Effector memory CD8-positive, alpha-beta T cell (primary cell): ENCODE measurements at places on chromosomes 6 and 20.
A peak's percentile ranks its signal among the peaks of the same experiment; 100 is the strongest.

DNA sequence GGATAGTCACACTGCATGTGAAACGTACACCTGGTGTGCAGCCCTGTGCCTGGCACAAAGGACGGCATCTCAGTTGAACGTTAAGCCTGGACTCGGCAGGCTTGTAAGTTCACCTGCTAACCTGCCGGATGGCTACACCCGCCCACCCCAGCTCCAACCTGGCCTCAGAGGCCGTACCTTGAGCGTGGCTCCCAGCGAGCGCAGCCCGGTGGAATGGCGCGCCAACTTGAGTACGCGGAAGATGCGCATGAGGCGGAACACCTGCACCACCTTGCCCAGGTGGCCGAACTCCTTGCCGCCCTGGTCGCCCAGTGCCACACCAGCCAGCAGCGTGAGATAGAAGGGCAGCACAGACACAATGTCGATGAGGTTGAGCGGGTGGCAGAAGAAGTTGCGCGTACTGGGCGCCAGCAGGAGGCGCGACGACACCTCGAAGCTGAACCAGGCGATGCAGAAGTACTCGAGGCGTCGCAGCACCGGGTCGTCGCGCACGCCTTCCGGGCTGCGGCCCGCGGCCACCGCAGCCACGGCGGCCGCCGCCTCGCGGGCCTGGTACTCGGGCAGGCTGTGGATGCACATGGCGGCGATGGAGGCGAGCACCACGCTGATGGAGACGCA, 3.3 kb downstream of the KCNS1 start:
- peaks cover 42% of the 10 kb centered on the region for H3K27me3 ChIP-seq
- DNase-seq: peak; percentile 21
- H3K36me3 ChIP-seq: peaks cover 3% of the 10 kb centered on the region
- peaks cover 12% of the 10 kb centered on the region for H3K4me1 ChIP-seq
- H3K27ac ChIP-seq: no peak overlapping the region

GRCh38 chr6:169618526-169619490, 83.0 kb downstream of the WDR27 start:
- DNase-seq: no peak
- H3K4me3 ChIP-seq: no peak overlapping the region
- no peak overlapping the region for H3K27ac ChIP-seq
- no peaks in the 10 kb centered on the region for H3K27me3 ChIP-seq

GRCh38 chr6:40436685-40437604, 150.2 kb downstream of the LRFN2 start:
- no peaks in the 10 kb centered on the region for H3K27me3 ChIP-seq
- peaks cover 4% of the 10 kb centered on the region for H3K4me1 ChIP-seq
- H3K4me3 ChIP-seq: peak overlapping the region; percentile 42
- peak overlapping the region; percentile 79 for H3K27ac ChIP-seq

GRCh38 chr20:8330319-8330784, 198.3 kb downstream of the PLCB1 start:
- no peak for DNase-seq
- H3K27ac ChIP-seq: no peak overlapping the region
- peaks cover 3% of the 10 kb centered on the region for H3K36me3 ChIP-seq
- peaks cover 2% of the 10 kb centered on the region for H3K4me1 ChIP-seq
- H3K27me3 ChIP-seq: no peaks in the 10 kb centered on the region

DNA sequence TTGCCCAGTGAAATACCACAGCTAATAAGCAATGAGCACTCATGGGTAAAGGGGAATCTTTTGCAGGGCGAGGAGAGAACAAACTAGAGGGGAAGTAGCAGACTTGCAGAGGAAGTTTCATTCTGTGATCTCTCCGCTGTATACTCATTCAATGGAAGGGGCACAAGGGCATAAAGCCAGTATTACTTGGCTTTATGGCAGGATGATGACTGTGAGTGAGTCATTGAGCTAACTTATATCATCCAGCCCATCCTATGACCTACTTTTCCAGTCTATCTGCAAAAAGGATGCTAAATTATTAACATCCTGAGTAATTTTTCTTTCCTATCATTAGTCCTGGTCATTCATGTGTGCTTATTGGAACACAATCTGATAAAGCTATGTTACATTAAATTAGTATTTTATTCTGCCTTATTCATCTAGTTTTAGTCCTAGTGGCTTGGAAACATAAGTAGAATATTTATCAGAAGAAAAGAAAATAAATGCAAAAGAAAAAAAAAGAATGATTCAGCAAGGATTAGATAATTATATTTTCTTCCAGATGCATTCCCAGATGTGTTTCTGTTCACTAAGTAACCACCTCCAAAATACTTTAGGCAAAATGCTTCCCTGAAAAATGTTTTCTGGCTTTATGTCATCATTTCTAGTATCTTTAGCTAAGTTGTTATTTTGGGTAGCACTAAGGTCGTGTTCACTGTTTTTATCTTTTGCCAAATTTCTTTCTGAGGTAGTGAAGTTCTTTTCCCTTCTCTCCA, 471.7 kb downstream of the CDKAL1 start:
- H3K4me3 ChIP-seq: no peak overlapping the region
- H3K4me1 ChIP-seq: no peaks in the 10 kb centered on the region
- no peak for DNase-seq
- no peak overlapping the region for H3K27ac ChIP-seq

- H3K27ac ChIP-seq: no peak overlapping the region
- H3K27me3 ChIP-seq: peaks cover 43% of the 10 kb centered on the region
- no peaks in the 10 kb centered on the region for H3K36me3 ChIP-seq
- H3K4me3 ChIP-seq: no peak overlapping the region
Observed at GRCh38 chr20:45111799-45112471, 3.0 kb downstream of the WFDC5 start.

DNA sequence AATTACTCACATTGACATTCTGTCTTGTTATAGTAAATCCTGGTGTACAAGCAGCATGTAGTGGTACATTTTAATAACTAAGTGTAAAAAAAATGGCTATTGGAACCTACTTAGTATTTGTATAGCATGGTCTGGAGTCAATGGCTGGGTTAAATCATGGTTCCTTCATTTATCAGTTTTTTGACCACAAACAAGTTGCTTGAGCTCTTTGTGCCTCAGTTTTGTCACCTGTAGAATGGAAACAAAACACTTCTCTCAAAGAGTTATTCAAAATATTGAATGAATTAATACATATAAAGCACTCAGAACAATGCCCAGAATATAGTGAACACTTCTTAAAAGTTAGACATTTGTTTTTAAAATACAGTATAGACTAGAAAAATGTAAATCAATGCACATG, 93.2 kb upstream of the HS3ST5 start:
- no peaks in the 10 kb centered on the region for H3K36me3 ChIP-seq
- H3K4me3 ChIP-seq: no peak overlapping the region
- DNase-seq: no peak
- H3K4me1 ChIP-seq: no peaks in the 10 kb centered on the region
- H3K27ac ChIP-seq: no peak overlapping the region
- H3K27me3 ChIP-seq: no peaks in the 10 kb centered on the region

- no peaks in the 10 kb centered on the region for H3K36me3 ChIP-seq
- no peak for DNase-seq
- H3K4me3 ChIP-seq: no peak overlapping the region
Observed at GRCh38 chr6:108697561-108698161, 136.9 kb downstream of the FOXO3 start.

GRCh38 chr20:64083378-64083803, 807 bp downstream of the LKAAEAR1 start:
- H3K27ac ChIP-seq: peak overlapping the region; percentile 38
- DNase-seq: peak; percentile 48
- peaks cover 31% of the 10 kb centered on the region for H3K4me1 ChIP-seq
- peaks cover 12% of the 10 kb centered on the region for H3K36me3 ChIP-seq

GRCh38 chr20:54237116-54237943, 29.4 kb downstream of the PFDN4 start:
- H3K27me3 ChIP-seq: peaks cover 59% of the 10 kb centered on the region
- no peaks in the 10 kb centered on the region for H3K36me3 ChIP-seq
- DNase-seq: no peak
- H3K4me1 ChIP-seq: no peaks in the 10 kb centered on the region
- H3K27ac ChIP-seq: no peak overlapping the region
- no peak overlapping the region for H3K4me3 ChIP-seq

- DNase-seq: no peak
- no peak overlapping the region for H3K27ac ChIP-seq
- peaks cover 2% of the 10 kb centered on the region for H3K4me1 ChIP-seq
- H3K27me3 ChIP-seq: no peaks in the 10 kb centered on the region
Observed at GRCh38 chr20:62659488-62660239, 17.4 kb downstream of the SLCO4A1 start.

- no peak for DNase-seq
- H3K4me1 ChIP-seq: no peaks in the 10 kb centered on the region
- no peaks in the 10 kb centered on the region for H3K36me3 ChIP-seq
- peaks cover 38% of the 10 kb centered on the region for H3K27me3 ChIP-seq
- no peak overlapping the region for H3K4me3 ChIP-seq
- no peak overlapping the region for H3K27ac ChIP-seq
Observed at GRCh38 chr6:53771785-53772624, 22.8 kb upstream of the LRRC1 start.

GRCh38 chr6:96391776-96392360, 129.7 kb upstream of the UFL1 start:
- no peak overlapping the region for H3K4me3 ChIP-seq
- no peaks in the 10 kb centered on the region for H3K4me1 ChIP-seq
- no peaks in the 10 kb centered on the region for H3K36me3 ChIP-seq
- peaks cover 15% of the 10 kb centered on the region for H3K27me3 ChIP-seq
- H3K27ac ChIP-seq: no peak overlapping the region

GRCh38 chr6:132525866-132526265, 12.2 kb upstream of the TAAR9 start:
- peaks cover 58% of the 10 kb centered on the region for H3K27me3 ChIP-seq
- no peaks in the 10 kb centered on the region for H3K4me1 ChIP-seq
- DNase-seq: no peak
- H3K36me3 ChIP-seq: no peaks in the 10 kb centered on the region
- H3K4me3 ChIP-seq: no peak overlapping the region

GRCh38 chr6:138400326-138400725, 3.7 kb upstream of the HEBP2 start:
- H3K27me3 ChIP-seq: no peaks in the 10 kb centered on the region
- H3K4me3 ChIP-seq: no peak overlapping the region
- no peak overlapping the region for H3K27ac ChIP-seq
- H3K4me1 ChIP-seq: peaks cover 5% of the 10 kb centered on the region

DNA sequence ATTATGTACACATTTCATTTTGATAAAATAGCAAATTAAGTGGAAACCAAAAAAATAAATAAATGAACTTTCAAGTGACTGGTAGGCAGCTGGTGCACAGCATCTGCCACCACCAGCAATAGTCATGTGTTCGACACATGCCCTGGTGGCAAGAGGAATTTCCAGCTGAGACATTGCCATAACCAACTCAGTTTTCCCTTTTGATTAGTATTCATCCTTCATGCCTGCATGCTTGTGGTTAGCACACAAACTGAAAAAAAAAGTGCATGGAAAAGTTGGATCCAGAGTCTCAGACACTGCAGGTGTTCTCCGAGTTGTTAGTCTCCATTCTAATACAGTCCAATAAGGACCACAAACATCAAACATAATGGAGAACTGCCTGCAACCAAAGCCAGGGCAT, 156.0 kb upstream of the SOX4 start:
- H3K4me3 ChIP-seq: peak overlapping the region; percentile 31
- H3K27me3 ChIP-seq: peaks cover 6% of the 10 kb centered on the region
- no peak for DNase-seq
- H3K27ac ChIP-seq: no peak overlapping the region

DNA sequence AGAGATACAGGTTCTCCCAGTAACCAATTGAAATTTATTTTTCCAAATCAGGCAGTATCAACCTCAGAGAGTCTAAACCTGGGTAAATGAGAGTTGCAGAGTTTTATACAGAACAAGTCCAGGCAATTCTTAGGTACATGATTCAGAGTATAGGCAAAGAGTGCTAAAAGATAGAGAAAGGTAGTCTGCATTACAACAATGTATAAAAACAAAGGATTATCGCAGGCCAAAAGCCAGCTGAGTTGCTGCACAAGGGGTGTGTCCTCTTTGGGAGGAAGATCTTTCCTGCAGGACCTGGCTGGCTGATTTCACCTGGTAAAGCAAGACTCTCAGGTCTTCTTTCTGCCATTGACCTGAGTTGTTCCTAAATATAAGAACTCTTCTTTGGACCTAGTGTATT, 48.9 kb upstream of the ECHDC1 start:
- H3K27ac ChIP-seq: no peak overlapping the region
- H3K27me3 ChIP-seq: no peaks in the 10 kb centered on the region
- H3K4me3 ChIP-seq: no peak overlapping the region
- H3K4me1 ChIP-seq: no peaks in the 10 kb centered on the region
- no peaks in the 10 kb centered on the region for H3K36me3 ChIP-seq
- DNase-seq: no peak

DNA sequence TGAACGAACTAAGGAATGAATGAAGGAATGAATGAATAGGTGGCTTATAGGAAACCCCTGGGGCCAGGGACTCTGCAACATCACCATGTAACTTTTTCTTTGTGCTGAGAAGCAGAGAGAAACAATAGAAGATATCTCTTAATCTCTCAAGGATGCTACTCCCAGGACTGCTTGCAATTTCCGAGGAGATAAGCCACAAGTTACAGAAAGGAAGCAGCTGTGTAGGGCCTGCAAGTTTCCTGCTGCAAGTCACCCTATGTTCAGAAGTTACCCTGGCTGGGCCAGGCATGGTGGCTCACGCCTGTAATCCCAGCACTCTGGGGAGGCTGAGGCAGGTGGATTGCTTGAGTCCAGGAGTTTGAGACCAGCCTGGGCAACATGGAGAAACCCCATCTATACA, 7.3 kb upstream of the MAVS start:
- no peak overlapping the region for H3K27ac ChIP-seq
- DNase-seq: no peak
- no peaks in the 10 kb centered on the region for H3K27me3 ChIP-seq
- no peak overlapping the region for H3K4me3 ChIP-seq
- H3K4me1 ChIP-seq: peaks cover 3% of the 10 kb centered on the region
- peaks cover 3% of the 10 kb centered on the region for H3K36me3 ChIP-seq

- peaks cover 9% of the 10 kb centered on the region for H3K27me3 ChIP-seq
- H3K27ac ChIP-seq: no peak overlapping the region
- H3K36me3 ChIP-seq: no peaks in the 10 kb centered on the region
- H3K4me3 ChIP-seq: no peak overlapping the region
Observed at GRCh38 chr6:37724530-37725220, 27.0 kb upstream of the MDGA1 start.

- DNase-seq: no peak
- H3K36me3 ChIP-seq: peaks cover 2% of the 10 kb centered on the region
- no peaks in the 10 kb centered on the region for H3K4me1 ChIP-seq
- H3K27me3 ChIP-seq: no peaks in the 10 kb centered on the region
- peak overlapping the region; percentile 9 for H3K27ac ChIP-seq
- no peak overlapping the region for H3K4me3 ChIP-seq
Observed at GRCh38 chr20:20466341-20466879, 98.5 kb downstream of the INSM1 start.

- H3K27me3 ChIP-seq: no peaks in the 10 kb centered on the region
- H3K27ac ChIP-seq: no peak overlapping the region
- no peak for DNase-seq
- H3K36me3 ChIP-seq: peaks cover 4% of the 10 kb centered on the region
- H3K4me3 ChIP-seq: no peak overlapping the region
Observed at GRCh38 chr20:50850721-50851286, 55.9 kb downstream of the BCAS4 start.

DNA sequence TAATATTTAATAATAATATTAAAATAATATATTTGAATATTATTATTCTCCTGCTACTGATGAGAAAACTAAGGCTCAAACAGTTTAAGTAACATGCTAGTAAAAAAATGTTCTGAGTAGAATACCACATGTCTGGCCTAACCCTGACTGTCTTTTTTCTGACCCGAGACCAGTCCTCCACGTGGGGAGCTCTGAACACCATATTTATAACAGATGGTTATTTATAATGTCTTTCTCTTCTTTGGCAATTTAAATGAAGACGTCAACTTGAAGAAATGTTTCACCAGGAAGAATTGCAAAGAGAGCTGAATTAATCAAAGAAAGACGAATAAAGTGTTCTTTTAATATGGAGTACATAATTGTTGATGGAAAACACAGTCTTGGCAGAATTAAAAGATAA, 82.0 kb downstream of the SLC22A3 start:
- peaks cover 11% of the 10 kb centered on the region for H3K4me1 ChIP-seq
- H3K36me3 ChIP-seq: peaks cover 6% of the 10 kb centered on the region
- H3K4me3 ChIP-seq: no peak overlapping the region
- DNase-seq: no peak
- peaks cover 46% of the 10 kb centered on the region for H3K27me3 ChIP-seq
- no peak overlapping the region for H3K27ac ChIP-seq
